ENCODE measurements at places on chromosomes 3 and 15.
A peak's percentile ranks its signal among the peaks of the same experiment; 100 is the strongest.

- DNase-seq = no peak
These were observed 88.9 kb upstream of the OSBPL11 start for GRCh38 chr3:125684199-125684598.

- DNase-seq = no peak
These were observed 203.5 kb upstream of the ZBTB20 start for GRCh38 chr3:115350606-115351005.

DNA sequence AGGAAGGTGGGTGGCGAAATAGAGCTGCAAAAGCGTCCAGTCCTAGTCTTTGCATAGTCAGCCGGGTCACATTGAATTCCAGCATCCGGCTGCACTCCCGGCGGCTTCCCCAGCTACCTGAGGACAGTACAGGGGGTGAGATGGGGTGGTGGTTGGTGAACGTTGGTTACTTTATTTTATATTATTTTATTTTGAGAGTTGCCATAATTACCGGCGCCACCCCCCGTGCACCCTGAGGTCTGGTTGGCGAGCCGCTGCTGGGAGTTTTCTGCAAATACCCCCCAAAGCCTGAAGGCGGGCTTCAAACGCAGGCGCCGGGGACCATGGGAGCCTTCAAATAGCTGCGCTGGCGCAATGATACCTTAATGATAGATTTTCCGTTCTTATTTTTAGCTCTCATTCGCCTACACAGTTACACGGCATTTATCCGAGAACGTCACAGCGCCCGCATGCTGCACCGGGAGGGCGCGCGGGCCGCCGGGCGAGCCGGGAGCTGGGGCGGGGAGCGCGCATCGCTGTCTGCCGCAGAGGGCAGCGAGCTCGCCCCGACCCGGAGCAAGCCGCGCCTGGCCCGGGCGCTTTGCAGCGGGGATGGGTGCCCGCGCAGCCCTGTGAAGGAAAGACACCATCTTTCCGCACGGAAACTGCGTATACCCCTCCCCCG is 756 bp upstream of the RASGRF1 start:
- no peak for DNase-seq

- DNase-seq = no peak
These were observed 1.3 kb downstream of the ATP13A3 start for GRCh38 chr3:194485468-194485880.

GRCh38 chr3:170621256-170621655 is 35.4 kb upstream of the SLC7A14 start:
- DNase-seq = no peak

DNA sequence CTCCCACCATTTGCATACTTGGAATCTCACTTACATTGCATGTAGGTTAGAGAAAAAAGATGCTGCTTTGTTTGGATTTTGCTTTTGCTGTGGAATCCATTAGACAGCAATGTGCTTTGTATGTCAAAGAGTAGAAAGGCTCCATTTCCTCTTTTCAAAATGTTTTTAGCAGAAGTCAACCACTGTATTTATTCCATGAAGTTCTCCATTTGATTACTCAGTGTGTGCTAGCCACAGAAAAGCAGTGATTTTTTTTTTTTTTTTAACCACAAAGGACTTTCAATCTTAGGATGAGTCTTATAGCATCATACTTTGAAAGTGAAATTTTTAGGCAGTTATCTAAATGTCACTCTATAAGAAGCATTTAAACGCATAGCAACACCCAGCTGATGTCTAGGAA is 285.0 kb upstream of the ADAMTS9 start:
- no peak for DNase-seq

DNA sequence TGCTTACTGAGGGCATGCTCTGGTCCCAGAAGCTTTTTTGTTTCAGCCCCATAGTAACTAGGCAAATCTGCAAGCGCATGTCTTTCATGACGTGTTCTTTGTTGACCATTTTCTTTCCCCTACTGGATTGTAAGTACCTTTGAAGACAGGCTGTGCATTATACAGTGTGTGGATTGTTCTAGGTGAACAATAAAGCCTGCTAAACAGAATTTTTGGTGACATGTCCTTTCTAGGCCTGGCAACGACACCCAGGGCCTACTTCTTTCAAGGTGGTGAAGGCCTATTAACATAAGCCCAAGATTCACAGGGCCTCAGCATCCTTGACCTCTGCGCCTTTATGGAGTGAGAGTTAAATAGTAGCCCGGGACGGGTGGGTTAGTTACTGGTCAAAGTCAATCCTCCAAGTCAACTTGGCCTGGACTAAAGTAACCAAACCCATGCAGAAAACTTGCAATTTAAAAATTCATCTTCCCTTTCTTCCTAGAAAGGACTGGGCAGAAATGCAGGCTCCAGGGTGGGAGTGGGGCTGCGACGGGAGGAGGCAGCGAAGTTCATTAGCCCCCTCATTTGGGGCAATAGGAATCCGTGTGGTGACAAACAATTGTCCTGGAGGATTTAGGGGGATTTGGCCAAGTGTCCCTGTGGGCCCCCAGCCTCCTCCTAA is 37.6 kb upstream of the TRIM71 start:
- no peak for DNase-seq

- DNase-seq = no peak
These were observed 214.5 kb downstream of the MTHFS start for GRCh38 chr15:79682285-79682684.

- DNase-seq = no peak
These were observed 119.4 kb upstream of the IQSEC1 start for GRCh38 chr3:13192471-13193213.

- no peak for DNase-seq
These were observed 29.5 kb downstream of the AGTR1 start for GRCh38 chr3:148727231-148727630.

GRCh38 chr15:64681424-64682024 is 93.9 kb downstream of the RBPMS2 start:
- DNase-seq = no peak

DNA sequence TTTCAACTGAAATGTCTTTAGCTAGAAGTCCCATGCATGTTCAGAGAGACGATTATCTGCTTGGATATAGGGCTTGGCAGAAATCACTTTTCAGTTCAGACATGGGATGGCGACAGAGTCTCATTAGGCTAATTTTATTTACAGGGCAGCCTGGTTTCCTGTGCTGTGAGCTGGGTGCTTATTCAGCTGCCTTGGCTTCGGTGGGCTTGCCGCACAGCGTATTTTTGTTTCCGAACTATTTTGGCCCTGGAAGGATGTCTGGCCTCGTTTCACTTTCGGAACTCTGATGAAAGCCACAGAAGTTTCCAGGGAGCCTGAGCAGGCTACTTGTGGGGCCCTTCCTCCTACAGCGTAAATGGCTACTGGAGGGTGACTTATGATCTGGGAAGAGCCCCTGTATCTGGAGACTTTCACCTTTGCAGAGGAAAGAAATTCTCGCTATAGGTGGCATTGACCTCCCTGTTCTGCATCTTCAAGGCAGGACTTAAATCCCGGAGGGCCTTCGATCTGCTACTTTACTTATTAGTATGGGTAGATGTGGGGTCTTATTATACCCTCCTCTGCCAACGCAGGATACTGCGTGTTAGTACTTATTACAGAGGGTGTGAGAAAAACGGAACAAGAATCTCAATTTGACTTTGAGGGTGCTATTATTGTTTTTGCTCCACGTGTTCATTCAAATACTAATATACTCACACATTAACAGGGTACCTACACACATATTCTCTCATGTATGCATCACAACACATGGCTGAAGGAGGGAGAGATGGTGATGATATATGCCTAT is 364.0 kb upstream of the RBMS3 start:
- DNase-seq = no peak

DNA sequence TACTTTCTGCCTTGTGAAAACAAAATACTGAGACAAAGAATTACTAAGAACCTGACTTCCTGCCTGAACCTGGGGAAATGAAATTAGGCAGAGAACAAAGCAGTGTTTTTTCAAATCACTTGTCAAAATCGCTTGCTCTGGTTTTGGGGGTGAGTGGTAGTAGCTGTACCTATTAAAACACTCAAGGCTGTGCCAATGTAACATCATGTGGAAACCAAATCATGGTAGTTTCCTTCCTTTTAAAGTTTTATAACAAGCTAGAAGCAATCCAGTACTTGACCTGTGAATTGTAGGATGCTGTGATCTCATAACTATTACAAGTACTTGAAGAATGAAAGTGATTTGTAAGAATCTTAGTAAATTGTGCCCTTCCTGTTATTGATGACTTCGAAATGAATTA is 6.7 kb downstream of the CMTM8 start:
- no peak for DNase-seq

DNA sequence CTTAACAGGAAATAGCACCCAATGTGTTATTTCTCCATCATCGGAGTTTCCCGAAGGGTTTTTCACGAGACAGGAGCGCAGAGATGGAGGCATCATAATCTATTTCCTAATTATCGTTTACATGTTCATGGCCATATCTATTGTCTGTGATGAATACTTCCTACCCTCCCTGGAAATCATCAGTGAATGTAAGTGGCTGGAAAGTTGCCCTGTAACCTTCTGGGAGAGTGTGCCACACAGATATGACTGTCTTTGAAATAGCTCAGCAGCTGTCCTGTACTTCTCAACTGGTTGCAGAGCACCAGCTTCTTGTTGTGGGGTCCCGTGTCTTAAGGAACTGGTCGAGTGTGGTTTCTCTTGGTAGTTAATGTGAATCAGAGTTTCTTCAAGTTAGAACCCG is 1.1 kb downstream of the SLC24A5 start:
- no peak for DNase-seq

- DNase-seq = no peak
These were observed 17.1 kb downstream of the IQCB1 start for GRCh38 chr3:121817753-121818152.

GRCh38 chr3:129554356-129555152 is 11.6 kb downstream of the H1-8 start:
- DNase-seq = no peak

DNA sequence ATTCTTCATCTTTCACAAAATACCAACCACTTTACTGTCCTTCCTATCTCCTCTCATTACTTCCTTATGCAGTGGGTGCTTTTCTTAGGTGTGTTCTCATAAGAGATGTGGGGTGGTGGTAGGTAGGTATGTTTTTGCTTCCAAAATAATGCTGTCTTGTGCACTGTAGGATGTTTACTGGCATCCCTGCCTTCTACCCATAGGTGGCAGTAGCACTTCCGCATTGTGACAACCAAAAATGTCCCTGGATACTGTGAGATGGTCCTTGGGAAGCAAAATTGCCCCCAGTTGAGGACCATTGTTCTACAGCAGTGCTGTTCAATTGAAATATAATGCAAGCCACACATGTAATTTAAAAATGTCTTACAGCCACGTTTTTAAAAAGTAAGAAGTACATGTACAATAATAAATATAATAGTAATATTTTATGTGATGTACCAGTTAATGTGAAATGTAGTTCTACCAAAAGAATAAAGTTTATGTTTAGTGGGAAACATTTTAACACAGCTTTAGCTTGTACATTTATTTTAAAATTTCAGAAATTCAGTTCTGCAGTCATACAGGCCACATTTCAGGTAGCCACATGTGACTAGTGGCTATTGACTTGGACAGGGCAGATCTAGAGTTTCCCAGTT is 75.2 kb downstream of the NEO1 start:
- no peak for DNase-seq

DNA sequence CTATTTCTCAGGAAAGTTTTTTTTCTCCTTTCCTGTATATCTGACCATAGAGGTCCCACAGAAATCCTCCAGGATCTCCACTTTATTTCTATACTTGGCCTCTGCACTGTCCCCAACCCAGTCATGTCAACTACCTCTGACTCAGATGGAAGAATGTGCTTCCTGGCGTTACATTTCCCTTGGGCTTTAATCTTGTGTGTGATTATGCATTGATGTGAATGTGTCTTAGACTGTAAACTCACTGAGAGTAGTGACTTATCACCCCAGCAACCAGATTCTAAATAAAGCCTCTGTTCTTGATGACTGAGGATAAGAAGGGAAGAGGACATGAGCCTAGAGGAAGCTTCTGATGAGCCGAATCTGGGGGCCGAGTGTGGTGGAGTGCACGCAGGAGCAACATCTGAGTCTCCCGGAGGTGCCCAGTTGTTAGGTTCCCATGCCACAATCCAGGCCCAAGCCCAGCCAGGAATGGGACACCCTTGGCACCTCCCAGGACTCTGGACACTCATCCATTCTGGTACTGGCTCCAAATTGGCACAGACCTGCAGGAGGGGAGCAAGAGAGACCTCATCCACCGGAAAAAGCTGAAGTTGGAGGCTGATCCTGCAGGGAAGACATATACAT is 32.1 kb upstream of the HEG1 start:
- DNase-seq = no peak

DNA sequence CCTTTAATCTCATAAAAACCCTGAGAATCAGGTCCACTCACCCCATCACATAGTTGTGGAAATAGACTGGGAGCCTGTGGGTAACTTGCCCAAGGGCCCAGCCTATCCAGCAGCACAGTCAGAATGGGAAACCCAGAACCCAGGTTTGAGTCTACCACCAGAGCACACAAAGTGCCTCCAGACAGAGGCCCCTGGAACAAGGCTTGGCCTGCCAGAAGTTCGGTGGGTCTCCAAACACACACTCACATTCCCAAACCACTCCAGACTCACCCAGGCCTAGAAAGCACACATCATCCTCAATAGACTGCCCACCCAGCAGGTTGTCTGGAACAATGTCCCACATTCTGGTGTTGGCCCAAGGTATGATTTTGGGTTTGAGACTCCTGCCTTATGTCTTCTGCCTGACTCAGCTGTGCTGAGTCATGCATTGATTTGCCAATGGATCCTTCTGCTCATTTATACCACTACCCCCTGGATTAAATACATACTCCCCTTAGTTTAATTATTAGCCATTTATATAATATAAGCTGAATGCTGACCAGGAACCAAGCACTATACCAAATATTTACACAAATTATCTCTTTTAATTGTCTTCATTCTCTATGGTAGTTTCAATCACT is 4.5 kb downstream of the SLC12A8 start:
- no peak for DNase-seq

- DNase-seq = no peak
These were observed 37.9 kb upstream of the MINAR1 start for GRCh38 chr15:79394231-79394630.

DNA sequence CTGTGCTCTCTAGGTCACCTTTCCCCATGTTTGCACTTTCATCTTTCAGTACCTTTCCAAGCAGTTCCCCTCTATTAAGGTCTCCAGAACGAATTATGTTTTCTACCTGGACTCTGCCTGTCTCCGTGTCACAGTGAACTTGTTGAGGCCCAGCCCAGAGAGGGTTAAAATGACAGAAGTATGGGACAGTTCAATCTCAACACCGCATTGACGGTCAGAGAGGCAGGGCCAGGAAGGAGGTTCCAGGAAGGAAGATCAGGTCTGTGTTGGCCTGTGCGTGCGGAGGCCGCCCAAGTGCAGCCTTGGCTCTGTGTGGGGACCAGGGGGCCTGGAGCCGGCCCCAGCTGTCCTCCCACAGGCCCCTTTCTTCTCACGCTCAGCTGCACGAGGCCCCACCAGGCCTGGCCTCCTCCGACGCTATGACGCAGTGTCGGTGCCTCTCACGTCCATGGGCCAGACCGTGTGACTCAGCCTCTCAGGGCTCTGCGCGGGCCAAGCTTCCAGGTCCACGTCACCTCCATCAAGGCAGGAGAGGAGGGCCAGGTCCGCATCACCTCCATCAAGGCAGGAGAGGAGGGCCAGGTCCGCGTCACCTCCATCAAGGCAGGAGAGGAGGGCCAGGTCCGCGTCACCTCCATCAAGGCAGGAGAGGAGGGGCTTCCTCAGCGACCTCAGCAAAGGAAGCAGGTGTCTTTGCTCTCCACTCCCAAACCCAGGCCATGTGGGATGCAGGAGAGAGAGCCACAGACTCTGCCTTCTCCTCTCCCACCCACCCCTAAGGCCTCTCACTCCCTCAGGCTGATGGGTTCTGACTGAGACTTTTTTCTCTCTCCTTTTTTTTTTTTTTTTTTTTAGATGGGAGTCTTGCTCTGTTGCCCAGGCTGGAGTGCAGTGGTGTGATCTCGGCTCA is 83.1 kb downstream of the CPN2 start:
- peak; percentile 54 for DNase-seq

- DNase-seq = peak; percentile 72
These were observed 190.4 kb upstream of the BCL6 start for GRCh38 chr3:187935623-187936156.
